Spleen (tissue), 13 donors: ENCODE measurements at places on chromosomes 1 and 21.

GRCh38 chr1:25878690-25879089, 3.2 kb upstream of the PAQR7 start:
- no peaks in the 10 kb centered on the region for H3K27me3 ChIP-seq
- H3K36me3 ChIP-seq = no peaks in the 10 kb centered on the region
- no peak overlapping the region for H3K4me3 ChIP-seq

GRCh38 chr1:167504467-167504827, 13.9 kb downstream of the CD247 start:
- DNase-seq = no peak
- no peak overlapping the region for H3K27ac ChIP-seq
- no peaks in the 10 kb centered on the region for H3K27me3 ChIP-seq
- peaks cover 28% of the 10 kb centered on the region for H3K4me1 ChIP-seq
- no peak overlapping the region for H3K4me3 ChIP-seq

DNA sequence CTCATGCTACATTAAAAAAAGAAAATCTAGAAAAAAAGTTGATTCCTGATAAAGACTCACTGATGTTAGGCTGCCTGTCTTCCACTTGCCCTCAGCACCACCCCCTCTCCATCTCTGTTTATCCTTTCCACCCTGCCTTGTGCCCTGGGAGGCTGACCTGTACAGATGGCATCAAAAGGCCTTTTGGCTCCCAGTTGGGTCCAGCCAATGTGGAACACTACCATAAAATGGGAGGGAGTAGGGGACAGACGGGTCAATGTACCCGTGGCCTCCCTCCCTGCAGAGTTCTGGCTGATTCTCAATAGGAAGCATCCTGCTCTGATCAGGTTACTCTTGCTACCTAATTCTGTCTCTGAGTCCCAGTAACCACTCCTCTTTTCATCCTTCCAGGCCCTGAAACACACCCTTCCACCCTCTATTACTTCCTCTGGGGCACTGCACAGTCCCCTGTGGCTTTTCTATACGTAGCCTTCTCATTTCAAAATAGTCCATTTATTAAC, 300.0 kb downstream of the HHIPL2 start:
- H3K36me3 ChIP-seq = no peaks in the 10 kb centered on the region
- no peaks in the 10 kb centered on the region for H3K27me3 ChIP-seq
- no peak overlapping the region for H3K27ac ChIP-seq
- no peaks in the 10 kb centered on the region for H3K4me1 ChIP-seq

DNA sequence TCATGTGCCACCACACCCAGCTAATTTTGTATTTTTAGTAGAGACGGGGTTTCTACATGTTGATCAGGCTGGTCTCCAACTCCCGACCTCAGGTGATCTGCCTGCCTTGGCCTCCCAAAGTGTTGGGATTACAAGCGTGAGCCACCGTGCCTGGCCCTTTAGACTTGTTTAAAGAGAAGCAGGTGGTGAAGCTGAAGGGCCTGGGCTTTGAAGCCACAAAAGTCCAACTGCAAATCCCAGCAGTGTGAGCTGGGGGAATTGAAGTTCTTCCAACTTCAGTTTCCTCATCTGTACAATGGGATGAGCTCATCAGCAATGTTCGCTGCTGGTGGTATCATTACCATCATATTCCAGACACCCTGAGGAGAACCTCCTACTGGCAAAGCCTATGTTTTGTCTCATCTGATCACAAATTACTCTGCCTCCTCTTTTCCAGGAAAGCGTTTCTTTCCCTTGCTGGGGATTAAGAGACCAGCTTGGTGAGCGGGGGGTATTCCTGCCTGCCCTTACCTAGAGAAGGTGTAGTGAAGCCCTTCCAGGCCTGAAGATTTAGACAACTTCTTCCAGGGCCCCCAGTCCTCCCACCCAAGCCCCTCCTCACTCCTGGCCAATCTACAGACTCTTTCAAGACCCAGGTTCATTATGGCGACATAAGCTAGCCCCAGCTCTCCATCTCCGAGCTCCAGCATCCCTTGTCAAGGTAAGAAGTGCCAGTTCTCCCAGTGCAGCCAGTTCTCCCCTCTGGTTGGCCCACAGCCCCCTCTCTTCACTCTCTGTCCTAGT, 2.4 kb upstream of the SHISA4 start:
- H3K27ac ChIP-seq = no peak overlapping the region
- peak; percentile 23 for DNase-seq
- H3K36me3 ChIP-seq = no peaks in the 10 kb centered on the region
- H3K4me3 ChIP-seq = no peak overlapping the region
- no peaks in the 10 kb centered on the region for H3K27me3 ChIP-seq

GRCh38 chr1:47576758-47577115, 138.9 kb downstream of the FOXD2 start:
- no peak overlapping the region for H3K27ac ChIP-seq
- H3K27me3 ChIP-seq = no peaks in the 10 kb centered on the region
- H3K4me1 ChIP-seq = peaks cover 7% of the 10 kb centered on the region
- H3K36me3 ChIP-seq = no peaks in the 10 kb centered on the region

GRCh38 chr1:51669272-51669671, 52.4 kb downstream of the OSBPL9 start:
- H3K27ac ChIP-seq = no peak overlapping the region
- no peak overlapping the region for H3K4me3 ChIP-seq
- H3K27me3 ChIP-seq = no peaks in the 10 kb centered on the region
- H3K36me3 ChIP-seq = no peaks in the 10 kb centered on the region
